ENCODE measurements at places on chromosomes 5 and 9.

- DNase-seq = no peak
Measured at GRCh38 chr9:121317737-121318630, 50.0 kb downstream of the GSN start.

DNA sequence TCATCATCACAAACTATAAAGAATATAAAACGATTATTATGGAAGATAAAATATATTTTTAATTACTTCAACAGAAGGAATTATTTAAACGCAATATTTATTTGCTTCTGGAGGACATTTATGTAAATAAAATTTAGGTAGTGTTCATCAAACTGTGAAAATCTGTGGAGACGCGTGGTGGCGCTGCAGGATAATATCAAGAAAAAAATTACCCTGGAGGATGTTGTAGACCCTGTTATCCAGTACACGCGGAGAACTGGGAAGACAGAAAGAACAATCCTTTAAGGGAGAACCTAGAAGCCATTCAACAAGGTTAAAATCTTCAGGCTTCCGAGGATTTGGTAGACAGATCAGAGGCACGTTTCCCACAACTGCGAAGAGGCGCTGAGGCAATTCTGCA, at the start of gene PCDHB12:
TSS of gene PCDHB12 (plus strand) at position 242 of the 400 bp plus-strand sequence. CDS start 189 bp downstream, outside the sequence.
- DNase-seq = no peak

DNA sequence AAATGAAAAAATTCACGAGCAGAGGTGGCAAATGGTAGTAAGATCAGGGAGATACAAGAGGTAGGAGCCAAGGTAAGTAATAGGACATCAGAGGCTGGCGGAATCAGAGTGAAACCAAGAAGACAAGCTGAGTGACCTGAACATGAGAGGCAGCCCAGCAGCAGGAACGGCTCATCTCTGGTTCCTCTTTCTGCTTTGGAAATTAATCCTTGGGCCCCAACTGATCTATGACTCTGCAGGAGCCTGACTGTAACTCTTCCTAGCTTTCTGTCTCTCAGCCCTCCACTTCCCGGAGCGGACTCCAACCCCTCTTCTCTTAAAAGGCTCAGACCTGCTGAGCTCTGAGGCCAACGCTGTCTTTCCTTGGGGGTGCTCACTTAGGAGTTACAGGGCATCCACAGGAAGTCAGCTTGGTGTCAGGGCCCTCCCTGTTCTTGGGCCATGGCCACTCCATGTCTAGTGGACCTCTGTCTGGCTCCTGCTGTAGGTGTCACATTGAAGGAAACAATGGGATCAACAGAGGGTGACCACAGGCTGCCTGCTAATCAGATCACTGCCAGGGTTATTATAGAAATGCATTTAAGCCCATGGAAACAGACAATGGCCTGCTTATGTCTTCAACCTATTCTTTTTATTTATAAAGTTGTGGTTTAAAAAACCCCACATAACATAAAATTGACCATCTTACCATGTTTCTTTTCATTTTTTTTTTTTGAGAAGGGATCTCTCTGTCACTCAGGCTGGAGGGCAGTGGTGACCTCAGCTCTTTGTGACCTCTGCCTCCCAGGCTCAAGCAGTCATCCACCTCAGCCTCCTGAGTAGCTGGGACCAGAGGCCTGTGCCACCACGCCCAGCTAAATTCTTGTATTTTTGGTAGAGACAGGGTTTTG, 22.5 kb upstream of the SHB start:
- DNase-seq = no peak

- no peak for DNase-seq
Measured at GRCh38 chr5:151643388-151643787, 43.3 kb downstream of the SPARC start.

- DNase-seq = no peak
Measured at GRCh38 chr5:160105686-160106360, 13.4 kb downstream of the PWWP2A start.

GRCh38 chr5:116564312-116564711, 10.3 kb downstream of the SEMA6A start:
- no peak for DNase-seq

- no peak for DNase-seq
Measured at GRCh38 chr9:101354143-101354764, 30.6 kb downstream of the BAAT start.

- DNase-seq = no peak
Measured at GRCh38 chr5:134249469-134250379, 23.9 kb upstream of the PPP2CA start.

GRCh38 chr5:119071561-119071995, 691 bp downstream of the DMXL1 start:
- DNase-seq = no peak

DNA sequence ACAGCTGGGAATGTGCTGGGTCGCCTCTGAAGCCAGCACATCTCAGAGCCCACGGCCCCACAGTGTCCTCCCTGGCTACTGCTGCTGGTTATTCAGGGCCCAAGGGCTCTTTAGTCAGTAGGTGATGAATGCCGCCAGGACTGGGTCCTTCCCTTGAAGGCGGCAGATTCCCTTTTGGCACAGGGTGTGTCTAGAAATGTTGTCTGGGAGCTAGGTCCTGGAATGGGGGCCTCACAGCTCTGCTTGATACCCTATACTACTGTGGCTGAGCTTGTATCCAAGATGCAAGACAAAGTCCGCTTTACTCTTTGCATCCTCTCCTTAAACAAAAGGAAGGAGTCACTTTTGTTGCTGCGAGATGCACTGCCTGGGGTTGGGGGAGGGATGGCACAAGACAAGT, 33.1 kb downstream of the MEGF9 start:
- DNase-seq = no peak

GRCh38 chr9:87751868-87752267, 25.9 kb downstream of the CTSL start:
- no peak for DNase-seq

GRCh38 chr9:126491949-126492348, 121.8 kb upstream of the LMX1B start:
- DNase-seq = no peak

DNA sequence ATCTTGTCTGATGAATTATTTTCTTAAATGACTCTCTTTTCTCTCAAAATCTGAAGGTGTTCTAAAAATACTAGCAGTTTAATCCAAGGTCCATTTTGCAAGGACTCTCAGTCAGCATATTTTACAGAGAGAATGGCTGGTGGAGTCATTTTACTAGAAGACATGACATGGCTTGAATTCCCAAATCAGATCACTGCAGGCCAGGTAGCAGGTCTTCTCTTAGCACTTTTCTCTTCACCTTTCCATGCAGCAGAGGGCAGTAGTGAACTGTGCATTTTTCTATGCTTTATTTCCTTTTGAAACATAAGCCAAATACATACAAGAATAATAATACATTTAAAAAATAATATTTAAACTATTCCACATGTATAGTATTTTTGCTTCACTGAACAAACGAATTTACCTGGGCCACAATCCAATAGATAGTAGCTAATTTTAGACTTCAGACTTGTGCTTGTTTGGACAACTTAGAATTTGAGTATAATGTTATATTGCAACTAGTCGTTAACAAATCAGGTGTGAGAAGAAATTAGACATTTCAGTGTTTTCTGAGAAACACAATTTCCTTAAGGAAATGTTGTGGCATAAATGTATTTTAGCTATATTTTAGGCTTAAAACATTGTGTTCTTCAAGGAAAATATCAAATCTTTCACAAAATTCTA, 289.4 kb upstream of the DAB2 start:
- DNase-seq = peak; percentile 15

DNA sequence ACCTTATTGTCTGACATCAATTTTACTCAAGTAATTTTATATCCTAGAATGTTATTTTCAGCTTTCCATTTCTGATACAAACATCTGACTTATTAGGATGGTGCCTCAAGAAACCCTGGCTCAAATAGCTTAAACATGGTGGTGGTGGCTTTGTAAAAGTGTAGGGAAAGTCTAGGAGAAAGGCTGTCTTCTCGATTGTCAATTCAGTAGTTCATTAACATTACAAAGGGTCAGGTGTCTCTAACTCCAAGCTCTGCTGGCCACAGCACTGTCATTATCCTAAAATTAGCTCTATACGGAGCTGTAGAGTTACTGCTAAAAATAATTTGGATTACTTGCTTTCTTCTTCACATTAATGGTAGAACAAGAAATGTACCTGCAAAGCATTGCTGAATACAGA, 1360.1 kb upstream of the CDH6 start:
- DNase-seq = no peak

- DNase-seq = no peak
Measured at GRCh38 chr9:124570942-124571666, 63.9 kb upstream of the NR5A1 start.

GRCh38 chr5:62684310-62684709, 105.7 kb downstream of the LRRC70 start:
- no peak for DNase-seq

DNA sequence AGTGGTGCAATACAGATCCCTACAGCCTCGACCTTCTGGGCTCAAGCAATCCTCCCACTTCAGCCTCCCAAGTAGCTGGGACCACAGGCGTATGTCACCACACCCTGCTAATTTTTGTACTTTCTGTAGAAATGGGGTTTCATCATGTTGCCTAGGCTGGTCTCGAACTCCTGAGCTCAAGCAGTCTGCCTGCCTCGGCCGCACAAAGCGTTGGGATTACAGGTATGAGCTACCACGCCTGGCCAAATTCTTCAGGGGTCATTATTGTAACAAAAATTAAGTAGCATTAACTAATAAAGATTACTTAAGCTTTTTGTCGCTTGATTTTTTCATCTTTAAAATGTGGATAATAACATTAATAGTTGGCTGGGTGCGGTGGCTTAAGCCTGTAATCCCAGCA, 195.3 kb upstream of the IER5L start:
- DNase-seq = no peak

GRCh38 chr9:114061830-114062474, 16.1 kb downstream of the AMBP start:
- no peak for DNase-seq

DNA sequence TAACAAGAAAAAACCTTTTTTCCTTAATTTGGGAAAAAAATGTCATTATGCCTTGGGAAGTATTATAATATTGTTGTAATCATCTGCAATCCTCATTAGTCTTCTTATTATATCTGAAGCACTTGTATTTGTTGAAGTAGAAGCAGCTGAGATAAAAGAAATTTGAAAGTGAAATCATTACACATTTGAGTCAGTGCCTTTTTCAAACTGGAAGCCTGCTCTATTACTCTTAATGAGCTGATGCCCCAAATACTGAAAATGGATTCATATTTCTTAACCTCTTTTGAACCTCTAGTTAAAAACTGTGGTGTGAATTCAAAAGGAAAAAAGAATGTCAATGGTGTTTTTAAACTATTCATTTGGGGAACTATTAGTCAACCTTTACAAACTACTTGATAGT, 1027.7 kb downstream of the NR2F1-AS1 start:
- no peak for DNase-seq

- no peak for DNase-seq
Measured at GRCh38 chr5:151569132-151570046, 21.7 kb downstream of the FAT2 start.

GRCh38 chr5:83800201-83800600, 79.5 kb upstream of the HAPLN1 start:
- no peak for DNase-seq

DNA sequence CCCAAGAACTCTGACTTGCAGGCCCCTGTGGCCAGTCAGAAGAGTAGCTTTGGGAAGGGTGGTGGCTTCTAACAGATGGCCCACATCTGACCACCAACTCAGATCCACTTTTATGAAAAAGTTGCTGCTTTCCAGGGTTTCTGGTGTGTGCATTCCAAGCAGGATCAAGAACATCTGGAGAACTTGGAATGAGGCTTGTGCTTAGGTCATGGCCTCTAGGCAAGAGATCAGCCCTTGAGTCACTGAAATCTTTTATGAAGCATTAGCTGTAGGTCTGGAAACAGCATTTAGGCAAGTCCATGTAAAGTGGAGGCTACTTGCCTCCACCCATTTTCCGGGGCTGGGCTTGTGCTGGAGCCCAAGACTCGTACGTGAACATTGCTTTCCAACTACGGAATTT, 433.3 kb downstream of the SH3GL2 start:
- no peak for DNase-seq

DNA sequence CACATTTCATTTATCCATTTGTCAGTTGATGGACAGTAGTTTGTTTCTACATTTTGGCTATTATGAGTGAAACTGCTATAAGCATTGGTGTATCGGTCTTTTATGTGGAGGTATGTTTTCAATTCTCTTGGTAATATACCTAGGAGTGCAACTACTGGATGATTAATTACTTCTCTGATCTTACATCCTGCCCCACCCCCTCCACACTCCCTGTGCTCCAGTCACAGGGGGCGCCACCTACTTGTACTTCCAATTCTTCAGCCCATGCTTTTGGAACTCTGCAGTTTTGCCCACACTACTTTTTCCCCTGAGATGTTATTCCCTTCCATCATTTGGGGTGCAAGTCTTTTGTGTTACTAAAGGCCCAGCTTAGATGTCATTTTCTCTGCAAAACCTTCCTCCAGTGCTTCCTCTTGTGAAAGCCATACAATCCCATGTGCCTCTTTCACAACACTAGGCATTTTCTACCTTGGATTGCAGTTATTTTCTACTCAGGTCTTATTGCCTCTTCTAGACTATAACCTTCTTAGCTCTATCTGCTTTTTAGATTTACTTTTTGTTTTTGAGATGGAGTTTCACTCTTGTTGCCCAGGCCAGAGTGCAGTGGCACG, 42.1 kb downstream of the SEC61B start:
- no peak for DNase-seq

GRCh38 chr9:108845507-108845906, 10.3 kb downstream of the ACTL7B start:
- DNase-seq = no peak

GRCh38 chr5:155554500-155554899, 540.9 kb downstream of the KIF4B start:
- DNase-seq = no peak

DNA sequence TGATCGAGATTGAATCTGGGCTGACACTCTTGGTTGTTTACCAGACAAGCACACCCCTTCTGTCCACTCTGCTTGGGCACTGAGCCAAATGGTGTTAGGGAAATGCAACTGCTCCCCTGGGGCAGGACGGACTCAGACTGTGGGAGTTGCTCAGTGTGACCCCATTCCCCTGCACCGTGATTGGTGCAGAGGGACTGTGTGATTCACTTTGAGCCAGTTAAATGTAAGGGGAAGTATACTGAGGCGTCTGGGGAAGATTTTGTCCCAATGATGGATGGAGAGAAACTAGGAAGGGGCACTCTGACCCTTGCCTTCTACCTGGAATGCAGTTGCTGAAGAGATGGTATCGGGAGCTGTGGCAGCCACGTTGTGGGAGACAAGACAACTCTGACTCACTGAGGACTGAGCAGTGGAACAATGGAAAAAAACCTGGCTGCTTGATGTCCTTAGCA, 196.0 kb upstream of the ANKRD55 start:
- no peak for DNase-seq

DNA sequence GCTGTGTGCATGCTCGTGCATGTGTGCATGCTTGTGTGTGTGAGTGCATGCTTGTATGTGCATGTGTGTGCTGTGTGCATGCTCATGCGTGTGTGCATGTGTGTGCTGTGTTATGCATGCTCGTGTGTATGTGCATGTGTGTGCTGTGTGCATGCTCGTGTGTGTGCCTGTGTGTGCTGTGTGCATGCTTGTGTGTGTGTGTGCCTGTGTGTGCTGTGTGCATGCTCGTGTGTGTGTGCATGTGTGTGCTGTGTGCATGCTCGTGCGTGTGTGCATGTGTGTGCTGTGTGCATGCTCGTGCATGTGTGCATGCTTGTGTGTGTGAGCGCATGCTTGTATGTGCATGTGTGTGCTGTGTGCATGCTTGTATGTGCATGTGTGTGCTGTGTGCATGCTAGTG, 30.3 kb upstream of the SH3PXD2B start:
- DNase-seq = no peak

All from activated CD4-positive, alpha-beta T cell treated with anti-CD3 and anti-CD28 coated beads, Interleukin-2, amount 50 U/mL, for 1 hour (primary cell).